Fibroblast of lung (primary cell): ENCODE measurements at places on chromosomes 7 and 10. TPM values are rescaled to one million over a fixed set of nuclear protein-coding genes. Genes with fewer than 3 reads are reported as not detected.

MYH16 gene
- not detected in 2 replicates for total RNA-seq

CNPY1 gene
- total RNA-seq = not detected in 2 replicates

GARIN1A gene
- total RNA-seq = 0.51 and 1.5 TPM in 2 replicates

PDE1C gene
- total RNA-seq = 23.4 and 27.6 TPM in 2 replicates
